ENCODE measurements at places on chromosomes 6 and 20.
A peak's percentile ranks its signal among the peaks of the same experiment; 100 is the strongest.

DNA sequence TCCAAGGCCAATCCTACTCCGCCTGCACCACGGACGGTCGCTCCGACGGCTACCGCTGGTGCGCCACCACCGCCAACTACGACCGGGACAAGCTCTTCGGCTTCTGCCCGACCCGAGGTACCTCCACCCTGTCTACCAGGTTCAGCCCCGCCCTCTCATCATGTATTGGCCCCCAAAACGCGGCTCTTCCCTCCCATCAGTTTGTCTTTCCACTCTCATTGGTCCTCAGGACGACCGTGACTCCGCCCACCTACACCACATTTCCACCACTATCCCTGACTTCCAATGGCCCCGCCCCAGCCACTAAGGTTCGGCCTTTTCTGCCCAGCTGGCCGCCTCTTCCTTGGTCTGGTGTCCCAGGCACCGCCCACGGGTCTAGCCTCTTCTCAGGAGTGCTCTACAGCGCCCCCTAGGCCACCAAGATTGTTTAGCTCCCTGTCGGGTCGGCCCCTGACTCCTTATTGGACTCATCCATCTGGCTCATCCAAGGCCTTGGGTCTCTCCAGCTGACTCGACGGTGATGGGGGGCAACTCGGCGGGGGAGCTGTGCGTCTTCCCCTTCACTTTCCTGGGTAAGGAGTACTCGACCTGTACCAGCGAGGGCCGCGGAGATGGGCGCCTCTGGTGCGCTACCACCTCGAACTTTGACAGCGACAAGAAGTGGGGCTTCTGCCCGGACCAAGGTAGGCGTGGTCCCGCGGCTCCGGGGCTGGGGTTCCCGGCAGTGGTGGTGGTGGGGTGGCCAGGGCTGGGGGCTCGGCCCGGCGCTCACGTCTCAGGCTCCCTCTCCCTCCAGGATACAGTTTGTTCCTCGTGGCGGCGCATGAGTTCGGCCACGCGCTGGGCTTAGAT is 3.1 kb downstream of the MMP9 start:
- no peak for DNase-seq

DNA sequence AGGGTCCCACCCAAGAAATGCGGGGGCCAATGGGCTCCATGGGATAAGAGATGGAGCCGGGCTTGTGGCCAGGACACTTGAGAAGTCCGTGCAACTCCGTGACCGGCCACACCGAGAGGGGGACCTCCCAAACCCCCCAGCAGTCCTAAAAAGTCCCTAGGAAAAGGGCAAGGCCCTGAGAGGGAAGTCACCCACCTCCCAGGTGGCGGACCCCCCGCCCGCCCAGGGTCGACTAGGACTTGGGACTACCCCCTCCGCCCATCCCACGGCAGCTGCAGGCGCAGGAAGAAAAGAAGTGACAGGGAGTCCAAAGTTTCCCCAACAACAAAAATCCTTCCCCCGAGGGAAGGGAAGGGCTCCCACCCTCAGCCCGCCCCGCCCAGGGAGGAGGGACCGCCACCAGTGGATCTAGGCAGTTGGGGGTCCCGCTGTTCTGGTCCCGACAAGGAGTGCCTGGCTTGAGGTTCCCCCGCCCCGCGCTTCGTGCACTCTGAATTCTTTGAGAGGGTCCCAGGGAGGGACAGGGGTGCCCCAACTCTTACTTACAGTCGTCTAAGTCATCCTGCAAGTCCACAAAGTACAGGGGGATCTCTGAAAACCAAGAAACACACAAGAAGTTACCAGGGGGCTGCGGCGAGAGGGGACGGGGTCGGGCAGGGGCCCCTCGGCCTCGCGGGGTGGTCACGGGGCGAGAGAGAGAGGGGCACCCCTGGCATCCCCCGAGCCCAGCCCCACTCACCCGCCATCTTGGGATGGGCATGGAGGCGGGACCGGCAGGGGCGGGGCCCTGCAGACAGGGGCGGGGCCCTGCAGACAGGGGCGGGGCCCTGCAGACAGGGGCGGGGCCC is 611 bp upstream of the RAB22A start:
- DNase-seq = peak; percentile 20

- DNase-seq = no peak
Measured at GRCh38 chr20:20562507-20562906, 149.9 kb downstream of the RALGAPA2 start.

DNA sequence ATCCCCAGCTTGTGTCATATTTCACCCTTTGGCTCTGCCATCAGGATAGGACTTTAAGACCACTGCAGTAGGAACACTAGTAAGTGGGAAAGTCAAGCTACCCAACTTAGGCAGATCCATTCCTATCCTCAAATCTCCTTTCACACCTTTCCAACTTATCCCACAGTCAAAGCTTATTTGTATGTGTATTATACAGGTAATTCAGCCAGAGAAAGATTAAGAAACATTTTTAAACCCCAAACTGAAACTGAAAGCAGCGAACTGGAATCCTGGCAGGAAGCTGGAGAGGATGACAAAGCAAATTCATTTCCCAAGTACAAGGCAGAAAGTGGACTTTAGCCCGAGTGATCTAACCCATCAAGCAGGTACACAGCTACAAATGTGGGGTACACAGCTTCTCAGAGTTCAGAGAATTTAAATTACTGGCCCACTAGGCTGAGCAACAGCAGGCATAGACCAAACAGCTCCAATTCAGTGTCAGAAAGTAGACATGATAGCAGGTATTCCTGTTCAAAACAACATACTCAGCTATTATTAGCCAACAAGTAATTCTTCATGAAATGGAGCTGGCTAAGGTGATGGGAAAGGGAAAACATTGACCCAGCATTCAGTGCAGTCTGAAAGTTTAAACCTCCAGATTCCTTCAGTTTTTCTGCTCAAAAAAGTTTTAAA is 39.1 kb downstream of the ILRUN start:
- DNase-seq = peak; percentile 74

GRCh38 chr20:1332749-1333300 is 3.9 kb upstream of the SDCBP2 start:
- no peak for DNase-seq

GRCh38 chr20:58634521-58635278 is 16.4 kb upstream of the STX16 start:
- no peak for DNase-seq

All from AG09319 (cell line).